ENCODE measurements at places on chromosomes 11 and 22.

DNA sequence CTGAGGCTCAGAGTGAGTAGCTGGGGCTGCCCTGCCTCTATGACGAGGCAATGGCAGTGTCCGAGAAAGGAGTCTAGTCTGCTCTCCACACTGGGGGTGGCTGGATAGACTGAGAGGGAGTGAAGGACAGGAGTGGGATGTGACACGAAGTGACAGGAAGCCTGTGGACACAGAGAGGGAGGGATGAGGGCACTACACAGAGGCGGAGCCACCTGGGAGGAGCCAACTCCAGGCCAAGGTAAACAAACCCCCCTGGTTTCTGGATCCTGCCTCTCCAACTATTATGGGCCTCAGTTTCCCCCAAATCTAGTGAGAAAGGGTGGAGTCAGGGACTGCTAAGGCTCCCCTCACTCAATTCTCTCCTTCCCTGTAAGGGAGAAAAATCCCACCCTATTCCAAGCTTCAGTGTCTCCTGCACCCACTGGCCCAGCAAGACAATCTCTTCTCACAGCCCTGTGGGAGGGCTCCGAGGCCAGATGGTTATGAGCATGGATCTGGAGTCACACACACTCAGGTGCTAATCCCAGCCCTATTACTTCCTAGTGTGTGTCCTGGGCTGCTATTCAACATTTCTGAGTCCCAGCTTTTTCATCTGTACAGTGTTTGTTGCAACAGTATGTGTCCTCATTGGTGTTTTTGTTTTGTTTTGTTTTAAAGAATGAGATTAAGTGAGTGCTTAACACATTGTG is 24.9 kb downstream of the ASPHD2 start:
- no peak for DNase-seq

GRCh38 chr22:30056015-30056414 is 24.2 kb upstream of the HORMAD2 start:
- no peak for DNase-seq

- peak; percentile 7 for DNase-seq
Measured at GRCh38 chr22:36221799-36222751, 17.3 kb downstream of the APOL2 start.

GRCh38 chr11:30801357-30801756 is 215.2 kb upstream of the MPPED2 start:
- DNase-seq, result no peak

DNA sequence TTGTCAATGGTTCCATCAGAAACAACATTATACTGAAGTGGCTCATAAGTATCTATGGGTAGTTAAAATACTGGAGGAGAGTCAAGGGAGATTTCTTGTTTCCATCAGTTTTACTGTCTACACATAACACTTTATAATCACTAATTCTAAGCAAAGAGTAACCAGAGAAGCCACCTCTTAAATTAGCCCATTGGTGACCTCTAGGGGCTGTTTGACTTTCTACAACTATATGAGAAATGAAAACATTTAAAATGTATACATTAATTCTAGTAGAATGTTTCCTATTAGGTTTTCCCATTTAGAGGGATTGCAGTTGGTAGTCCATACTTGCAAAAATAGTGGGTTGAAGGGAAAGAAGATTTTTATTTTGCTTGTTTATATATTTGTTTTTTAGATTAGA is 504.3 kb downstream of the FAM181B start:
- DNase-seq, result peak; percentile 4

GRCh38 chr11:110251836-110252235 is 44.6 kb downstream of the RDX start:
- DNase-seq, result no peak

DNA sequence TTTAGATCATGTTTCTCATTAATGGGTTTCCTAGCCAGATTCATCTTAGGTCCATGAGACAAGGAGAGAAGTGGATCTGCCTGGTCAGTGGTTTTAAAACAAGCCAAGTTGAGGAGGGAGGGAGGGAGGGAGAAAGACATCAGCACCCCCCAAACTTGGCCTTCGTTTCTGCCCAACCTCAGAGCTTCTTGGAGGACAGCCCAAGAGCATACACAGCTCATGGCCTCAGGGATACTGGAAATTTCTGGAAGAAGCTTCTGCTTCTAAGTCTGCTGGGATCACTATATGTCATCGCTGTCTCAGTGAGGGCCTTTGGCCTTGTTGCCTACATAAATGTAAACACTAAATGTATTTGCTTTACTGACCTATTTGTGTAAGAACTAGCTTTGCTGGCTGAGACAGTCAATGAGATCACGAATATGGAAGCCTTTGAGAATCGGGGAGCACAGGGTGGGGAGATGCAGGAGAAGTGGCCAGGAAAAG is 375.1 kb downstream of the BUD13 start:
- DNase-seq, result no peak

GRCh38 chr22:29307596-29308147 is 1.2 kb downstream of the GAS2L1 start:
- no peak for DNase-seq
